Stimulated activated CD4-positive, alpha-beta T cell treated with anti-CD3 and anti-CD28 coated beads, Interleukin-2, amount 100 ng/mL, for 24 hours (primary cell): ENCODE measurements at places on chromosomes 11 and 22.

- DNase-seq, result no peak
Observed at GRCh38 chr22:36913427-36914389, at the start of gene CSF2RB. CSF2RB (plus strand) TSS chr22:36913628; CDS start chr22:36922208, 8,580 bp downstream.

- no peak for DNase-seq
Observed at GRCh38 chr22:50595189-50595588, 5.4 kb upstream of the MAPK8IP2 start.

DNA sequence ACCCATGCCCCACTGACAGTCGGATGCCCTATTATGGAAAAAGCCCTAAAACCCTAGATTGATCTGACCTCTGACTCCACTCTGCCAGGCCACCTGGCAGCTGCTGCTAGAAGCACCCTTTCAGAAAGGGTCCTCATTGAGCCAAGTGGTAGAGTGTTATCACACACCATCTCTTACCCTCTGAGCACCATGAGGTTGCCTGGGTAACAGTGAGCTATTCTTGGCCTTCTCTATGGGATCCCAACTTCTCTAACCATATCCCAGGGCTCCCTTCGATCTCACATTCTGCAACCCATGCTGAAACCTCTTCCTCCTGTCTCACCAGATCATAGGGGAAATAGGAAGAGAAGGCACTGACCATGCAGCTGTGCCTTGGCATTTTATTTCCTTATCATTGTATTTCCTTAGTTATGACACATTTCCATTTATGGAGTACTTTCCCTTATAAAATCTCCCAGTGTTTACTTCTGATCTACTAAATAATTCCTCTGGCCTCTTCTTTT, 52.7 kb downstream of the MPPED2 start:
- DNase-seq, result no peak

DNA sequence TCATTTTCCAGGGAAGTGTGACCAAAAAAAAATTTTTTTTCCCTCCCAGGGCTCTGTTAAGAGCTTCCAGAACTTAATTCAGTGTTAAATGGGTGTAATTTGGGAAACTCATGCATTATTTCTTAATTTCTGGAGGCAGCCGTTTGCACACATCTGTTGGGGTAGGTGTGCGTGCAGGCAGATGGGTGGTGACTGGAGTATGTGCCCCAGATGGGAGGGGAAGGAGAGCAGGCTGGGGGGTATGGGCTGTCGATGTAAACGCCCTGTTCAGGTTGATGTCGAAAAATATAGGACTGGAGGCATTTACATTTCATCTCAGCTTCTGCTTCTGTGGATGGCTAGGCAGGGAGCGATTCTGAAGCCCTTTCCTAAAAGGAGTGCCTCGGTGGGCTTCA, 13.7 kb upstream of the SHISAL1 start:
- DNase-seq, result no peak

DNA sequence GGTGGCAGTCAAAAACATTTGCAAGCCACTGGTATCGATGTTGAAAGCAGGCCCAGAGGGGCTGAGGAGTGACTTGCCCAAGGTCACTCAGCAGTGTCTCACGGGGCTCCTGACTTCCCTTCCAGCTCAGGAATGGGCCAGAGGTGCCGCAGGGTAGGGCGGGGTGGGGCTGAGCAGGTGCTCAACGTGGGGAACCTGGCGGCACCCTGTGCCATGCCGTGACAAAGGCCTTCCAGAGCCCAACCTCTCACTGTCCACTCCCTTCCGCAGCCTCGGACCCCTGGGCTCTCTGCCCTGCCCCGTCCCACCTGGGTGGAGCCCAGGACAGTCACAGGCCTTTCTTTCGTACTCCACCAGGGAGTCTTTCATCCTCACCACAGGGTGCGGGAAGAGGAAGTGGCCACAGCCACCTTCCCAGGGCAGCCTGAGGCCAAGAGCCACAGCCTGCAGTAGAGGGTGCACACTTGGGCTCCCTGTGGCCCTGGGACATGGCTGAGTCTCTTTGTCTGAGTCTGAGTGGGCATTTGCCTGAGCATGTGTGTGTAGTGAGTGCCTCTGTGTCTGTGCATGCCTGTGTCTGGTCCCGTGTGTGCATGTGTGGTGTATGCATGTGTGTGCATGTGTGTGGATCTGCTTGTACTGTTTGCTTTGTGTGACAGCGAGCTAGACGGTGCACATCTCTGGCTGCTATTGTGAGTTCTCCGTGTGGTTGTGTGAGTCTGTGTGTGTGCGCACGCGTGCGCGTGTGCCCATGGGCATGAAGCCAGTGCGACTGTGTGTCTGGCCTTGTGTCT, 6.0 kb upstream of the LIF start:
- DNase-seq, result no peak
